Neuronal stem cell (in vitro differentiated cells): ENCODE measurements at places on chromosomes 5 and 9.

GRCh38 chr5:41065691-41066335 lies 5.3 kb downstream of the MROH2B start:
- no peak for DNase-seq

- DNase-seq, result no peak
These were observed 527.4 kb downstream of the CSNK1G3 start for GRCh38 chr5:124039410-124039809.

GRCh38 chr9:88060746-88061145 lies 77.5 kb downstream of the SPATA31C2 start:
- DNase-seq, result no peak

DNA sequence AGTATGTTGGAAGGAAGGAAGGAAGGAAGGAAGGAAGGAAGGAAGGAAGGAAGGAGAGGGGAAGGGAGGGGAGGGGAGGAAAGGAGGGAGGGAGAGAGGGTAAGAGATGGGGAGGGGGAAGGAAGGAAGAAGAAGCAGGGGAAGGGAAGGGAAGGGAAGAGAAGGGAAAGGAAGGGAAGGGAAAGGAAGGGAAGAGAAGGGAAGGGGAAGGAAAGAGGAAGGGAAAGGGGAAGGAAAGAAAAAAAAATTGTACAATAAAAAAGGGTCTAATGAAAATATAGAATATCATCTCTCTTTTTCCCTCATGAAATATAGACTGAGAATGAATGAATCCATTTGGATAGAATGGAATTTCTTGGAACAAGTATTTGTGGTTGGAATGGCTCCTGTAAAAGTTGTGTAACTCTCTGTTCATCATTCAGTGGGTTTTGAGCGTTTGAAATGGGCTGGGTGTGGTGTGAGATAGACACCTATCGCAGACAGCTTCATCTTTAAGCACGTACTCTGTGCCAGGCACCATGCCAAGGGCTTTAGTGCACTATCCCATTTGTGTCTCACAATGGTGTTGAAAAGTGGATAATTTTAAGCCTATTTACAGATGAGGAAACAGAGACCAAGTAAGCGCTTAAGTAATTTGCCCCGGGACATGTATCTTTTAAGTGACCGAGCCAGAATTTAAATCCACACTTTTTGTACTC lies 11.6 kb upstream of the PAPPA start:
- no peak for DNase-seq

DNA sequence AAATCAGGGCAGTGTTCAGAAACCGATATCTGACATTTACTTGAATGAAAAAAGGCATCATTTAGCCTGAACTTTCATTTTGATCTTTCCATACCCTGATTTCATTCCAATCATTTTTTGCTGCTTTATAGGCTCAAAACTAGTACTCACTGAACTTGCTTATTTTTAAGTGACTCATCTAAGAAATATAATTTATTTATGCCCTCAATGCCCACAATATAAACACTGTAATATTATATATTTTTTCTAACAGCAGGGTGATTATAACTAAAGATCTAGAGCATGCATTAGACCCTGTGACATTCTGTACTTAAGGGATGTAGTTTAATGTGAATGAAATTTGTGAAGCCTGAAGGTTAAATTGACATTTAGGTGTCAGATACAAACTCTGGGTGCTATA lies 446.1 kb upstream of the CDH10 start:
- no peak for DNase-seq

GRCh38 chr5:6819521-6819920 lies 106.3 kb downstream of the TENT4A start:
- DNase-seq, result peak; percentile 27

DNA sequence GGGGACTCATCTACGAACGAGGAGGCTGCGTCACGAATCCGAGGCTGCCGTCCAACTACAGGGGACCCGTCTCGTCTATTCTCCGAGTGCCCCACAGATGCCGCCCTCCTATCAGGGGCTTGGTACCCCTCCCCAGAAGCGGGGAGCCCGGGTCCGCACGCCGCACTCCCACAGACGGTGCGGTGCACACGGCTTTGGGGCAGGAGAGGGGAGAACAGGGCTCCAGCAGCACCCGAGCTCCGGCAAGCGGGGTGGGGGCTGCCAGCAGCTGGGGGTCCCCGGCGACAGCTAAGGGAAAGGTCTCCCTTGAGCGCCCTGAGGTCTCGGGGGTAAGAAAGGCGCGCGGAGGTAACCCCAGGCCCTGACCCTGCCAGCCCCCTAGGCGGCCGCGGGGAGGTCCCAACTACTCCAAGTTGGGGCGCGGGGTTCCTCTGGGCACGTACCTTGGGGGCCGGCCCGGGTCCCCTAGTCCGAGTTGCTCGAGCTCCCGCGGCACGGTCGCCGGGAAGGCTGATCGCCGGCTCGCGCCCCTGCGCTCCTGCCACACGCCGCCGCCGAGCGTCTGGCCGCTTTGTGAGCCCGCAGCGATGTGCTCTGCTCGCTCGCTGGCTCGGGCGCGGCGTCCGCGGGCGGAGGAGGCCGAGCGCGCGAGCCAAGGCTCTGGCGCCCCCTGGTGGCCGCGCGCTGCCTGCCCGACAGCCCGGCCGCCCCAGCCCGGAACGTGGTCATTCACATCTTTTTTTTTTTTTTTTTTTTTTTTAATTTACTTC lies at the start of gene SPOCK1:
SPOCK1 (minus strand) TSS at position 591 of the 770 bp plus-strand sequence.
- DNase-seq, result peak; percentile 88

DNA sequence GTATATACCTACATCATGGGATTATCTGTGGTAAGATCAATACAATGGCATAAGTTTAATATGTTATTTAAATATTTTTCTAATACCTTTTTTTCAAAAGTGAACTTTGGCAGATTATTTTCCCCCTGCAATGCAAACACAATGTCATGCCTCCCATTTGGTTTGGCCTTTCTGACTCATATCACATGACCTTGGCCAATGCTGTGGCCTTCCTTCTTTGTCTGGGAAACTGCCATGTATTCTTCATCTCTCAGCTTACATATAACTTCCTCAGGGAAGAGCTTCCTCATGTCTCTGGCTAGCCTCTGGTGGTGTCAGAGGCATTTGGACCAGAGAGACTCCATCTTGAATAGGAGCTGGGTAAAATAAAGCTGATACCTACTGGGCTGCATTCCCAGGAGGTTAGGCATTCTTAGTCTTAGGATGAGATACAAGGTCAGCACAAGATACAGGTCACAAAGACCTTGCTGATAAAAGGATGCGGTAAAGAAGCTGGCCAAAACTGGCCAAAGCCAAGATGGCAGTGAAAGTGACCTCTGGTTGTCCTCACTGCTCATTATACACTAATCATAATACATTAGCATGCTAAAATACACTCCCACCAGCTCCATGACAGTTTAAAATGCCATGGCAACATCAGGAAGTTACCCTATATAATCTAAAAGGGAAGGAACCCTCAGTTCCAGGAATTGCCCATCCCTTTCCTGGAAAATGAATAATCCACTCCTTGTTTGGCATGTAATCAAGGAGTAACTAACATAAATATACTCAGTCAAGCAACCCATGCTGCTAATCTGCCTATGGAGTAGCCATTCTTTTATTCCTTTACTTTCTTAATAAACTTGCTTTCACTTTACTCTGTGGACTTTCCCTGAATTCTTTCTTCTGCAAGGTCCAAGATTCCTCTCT lies 76.0 kb downstream of the C9orf153 start:
- DNase-seq, result no peak

- DNase-seq, result no peak
These were observed 167.0 kb downstream of the FGF18 start for GRCh38 chr5:171586436-171586835.

DNA sequence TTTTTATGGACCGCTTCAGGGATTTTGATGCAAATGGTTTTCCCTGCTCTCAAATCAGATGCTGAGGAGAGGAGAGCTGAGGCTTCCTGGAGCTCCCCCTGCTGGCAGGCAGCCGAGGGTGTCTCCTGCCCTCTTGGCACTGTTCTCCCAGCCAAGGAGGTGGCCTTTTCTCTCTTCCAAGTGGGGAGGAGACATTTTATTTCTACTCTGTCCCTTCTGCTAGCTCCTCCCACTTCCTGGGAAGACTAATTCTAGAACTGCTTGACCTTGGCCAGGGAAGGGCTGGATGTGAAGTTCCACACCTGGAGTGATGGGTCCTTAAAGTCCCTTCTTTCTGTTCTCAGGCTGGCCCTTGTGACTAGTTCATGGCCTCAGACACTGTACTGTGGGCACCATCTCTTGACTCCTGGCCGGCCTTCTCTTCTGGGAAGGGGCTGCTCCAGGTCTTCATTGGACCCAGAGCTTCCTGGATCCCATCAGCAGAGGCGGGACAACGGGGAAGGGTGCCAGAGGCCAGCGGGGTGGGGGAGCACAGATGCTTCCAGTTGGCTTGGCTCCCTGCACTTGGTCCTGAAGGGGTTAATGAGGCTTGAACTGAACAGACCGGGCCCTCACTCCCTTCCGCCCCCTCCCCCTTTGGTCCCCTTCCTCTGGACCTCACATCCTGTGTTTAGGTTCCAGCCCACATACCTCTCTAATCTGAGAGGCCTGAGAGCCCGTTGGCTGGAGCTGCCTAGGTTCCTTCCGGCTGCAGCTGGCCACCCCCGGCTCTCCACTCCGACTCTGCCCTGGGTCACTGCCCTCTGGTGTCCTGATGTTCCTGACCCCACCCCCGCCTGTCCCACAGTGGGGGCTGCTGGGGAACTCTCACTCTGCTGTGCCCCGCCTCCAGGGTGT lies 32.1 kb downstream of the PTPA start:
- peak; percentile 67 for DNase-seq

DNA sequence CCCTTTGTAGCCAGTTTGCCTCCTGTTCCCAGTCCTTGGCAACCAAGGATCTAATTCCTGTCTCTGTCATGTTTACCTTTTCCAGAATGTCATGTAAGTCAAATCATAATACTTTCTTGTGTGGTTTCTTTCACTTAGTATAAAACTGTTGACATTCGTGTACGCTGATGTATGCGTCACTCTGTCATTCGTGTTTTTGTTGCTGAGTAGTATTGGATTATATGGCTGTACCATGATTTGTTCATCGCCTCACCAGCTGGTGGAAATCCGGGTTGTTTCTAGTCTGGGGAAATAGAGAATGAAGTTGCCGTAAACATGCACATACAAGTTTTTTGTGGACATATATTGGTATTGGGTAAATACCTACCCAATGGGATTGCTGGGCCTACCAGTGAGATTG lies 97.4 kb downstream of the ANGPTL2 start:
- DNase-seq, result no peak

DNA sequence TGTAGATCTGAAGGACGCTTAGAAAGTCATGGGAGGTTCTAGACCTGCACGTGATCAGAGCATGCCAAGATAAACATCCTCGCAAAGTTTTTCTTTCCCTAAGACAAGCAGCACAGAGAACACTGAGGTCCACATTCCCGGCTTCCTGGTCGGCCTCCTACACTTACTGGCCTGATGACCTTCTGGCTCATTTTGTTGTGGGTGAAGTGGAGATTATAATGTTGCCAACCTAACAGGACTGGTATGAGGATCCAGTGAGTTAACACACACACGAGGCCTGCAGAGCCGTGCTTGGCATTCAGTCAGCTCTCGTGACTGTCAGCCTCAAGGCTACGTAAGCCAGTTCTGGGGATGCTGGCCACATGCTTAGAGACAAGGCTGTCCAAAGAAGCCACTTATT lies 186.0 kb downstream of the TENT4A start:
- no peak for DNase-seq

- DNase-seq, result no peak
These were observed 872 bp downstream of the ZNF618 start for GRCh38 chr9:113876993-113877368.

DNA sequence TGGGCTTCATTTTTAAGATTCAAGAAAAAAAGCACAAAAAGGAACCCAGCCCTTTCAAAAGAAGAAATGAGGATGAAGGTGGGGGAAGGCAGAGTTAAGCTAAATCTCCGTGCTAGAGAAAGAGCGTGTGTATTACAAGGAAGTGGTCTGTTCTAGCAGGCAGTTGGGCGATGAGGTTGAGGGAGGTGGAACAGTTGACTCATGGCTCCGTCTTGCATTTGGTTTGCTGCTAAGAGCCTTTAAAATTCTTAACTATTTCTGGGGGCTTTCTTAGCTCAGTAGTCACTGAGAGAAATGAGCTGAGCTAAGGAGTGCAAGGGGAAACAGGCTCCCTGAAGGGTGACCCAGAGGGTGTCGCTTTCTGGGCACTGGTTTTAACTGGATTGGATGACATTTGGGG lies 117.4 kb downstream of the GCNT1 start:
- no peak for DNase-seq

- DNase-seq, result no peak
These were observed 165.9 kb downstream of the PAPPA start for GRCh38 chr9:116319480-116319879.

- DNase-seq, result no peak
These were observed 308.7 kb upstream of the BRINP1 start for GRCh38 chr9:119677811-119678505.

- DNase-seq, result no peak
These were observed 96.9 kb downstream of the MED27 start for GRCh38 chr9:131982671-131983239.

DNA sequence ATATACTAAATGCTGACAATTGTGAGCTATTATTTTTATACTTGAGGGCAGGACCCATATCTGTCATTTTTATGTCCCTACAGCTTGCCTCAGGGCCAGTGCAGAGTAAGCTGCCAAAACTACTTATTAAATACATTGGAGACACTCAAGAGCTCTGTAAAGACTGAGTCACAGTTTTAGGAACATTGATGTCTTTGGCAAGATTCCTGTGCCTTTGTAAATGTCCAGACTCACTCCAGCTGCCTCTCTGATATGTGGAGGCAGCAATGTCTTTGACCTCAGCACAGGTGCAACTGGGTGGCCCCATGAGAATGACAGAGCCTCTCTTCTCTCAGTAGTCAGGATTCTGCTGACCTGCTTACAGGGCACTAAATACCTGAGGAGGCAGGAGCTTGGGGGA lies 363.2 kb downstream of the OSTF1 start:
- no peak for DNase-seq

GRCh38 chr5:54518146-54518817 lies 723 bp downstream of the SNX18 start:
- no peak for DNase-seq

DNA sequence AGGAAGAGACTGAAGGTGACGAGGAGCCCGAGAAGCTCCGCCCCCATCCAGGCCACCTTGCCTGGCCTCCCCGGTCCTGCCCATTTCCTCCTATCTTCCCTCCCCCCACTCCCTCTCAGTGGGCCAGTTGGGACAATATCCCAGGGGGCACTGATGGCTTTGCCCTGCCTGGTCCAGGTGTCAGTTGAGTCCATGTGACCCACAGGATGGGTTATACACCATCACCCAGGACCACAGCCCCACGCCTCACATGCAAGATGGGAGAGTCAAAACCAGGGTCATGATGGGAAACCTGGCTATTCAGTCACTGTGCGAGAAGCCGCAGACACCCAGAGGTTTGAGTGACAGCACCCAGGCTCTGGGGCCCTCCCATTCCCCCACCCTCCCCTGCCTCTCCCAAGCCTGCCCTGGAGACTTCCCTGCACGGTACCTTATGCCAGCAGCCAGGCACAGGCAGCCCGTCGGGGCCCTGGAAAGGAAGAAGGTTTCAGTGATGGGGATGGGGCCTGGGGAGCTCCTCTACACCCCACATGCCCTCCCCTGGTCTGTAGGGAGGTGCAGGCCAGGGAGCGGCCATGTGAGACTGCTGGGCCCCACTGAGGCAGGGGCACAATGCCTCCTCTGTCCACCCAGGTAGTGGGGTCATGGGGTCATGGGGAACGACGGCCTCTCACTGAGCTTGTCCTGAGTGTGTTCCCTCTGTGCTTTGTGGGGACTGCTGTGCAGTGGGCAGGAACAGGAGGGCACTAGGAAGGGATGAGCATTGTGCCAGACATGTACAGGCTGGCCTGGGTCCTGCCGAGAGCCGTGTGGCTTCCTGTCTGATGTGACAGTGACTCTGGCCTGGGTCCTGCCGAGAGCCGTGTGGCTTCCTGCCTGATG lies 6.3 kb upstream of the PHYKPL start:
- no peak for DNase-seq
